ENCODE measurements at places on chromosomes 12 and 14.

DNA sequence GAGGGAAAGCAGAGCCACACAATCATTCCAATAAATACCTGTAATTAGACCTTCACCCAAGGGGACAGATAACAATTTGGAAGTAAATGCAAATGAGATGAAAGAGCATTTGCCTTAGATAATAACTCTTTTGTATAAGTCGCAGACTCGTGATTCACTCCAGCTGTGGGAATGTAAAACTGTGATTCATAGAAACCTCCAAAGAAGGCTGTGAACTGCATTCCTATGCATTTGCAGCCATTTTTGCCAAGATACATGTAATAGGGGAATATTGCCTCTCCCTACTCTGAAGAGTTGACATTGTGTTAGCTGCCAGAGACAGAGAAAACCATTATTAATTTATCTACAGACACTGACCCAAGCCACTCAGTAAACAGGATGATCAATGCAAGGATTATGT is 181.9 kb upstream of the ARHGAP5 start:
- no peak for DNase-seq

GRCh38 chr14:23645812-23646647 is 9.9 kb downstream of the DHRS2 start:
- DNase-seq = no peak

DNA sequence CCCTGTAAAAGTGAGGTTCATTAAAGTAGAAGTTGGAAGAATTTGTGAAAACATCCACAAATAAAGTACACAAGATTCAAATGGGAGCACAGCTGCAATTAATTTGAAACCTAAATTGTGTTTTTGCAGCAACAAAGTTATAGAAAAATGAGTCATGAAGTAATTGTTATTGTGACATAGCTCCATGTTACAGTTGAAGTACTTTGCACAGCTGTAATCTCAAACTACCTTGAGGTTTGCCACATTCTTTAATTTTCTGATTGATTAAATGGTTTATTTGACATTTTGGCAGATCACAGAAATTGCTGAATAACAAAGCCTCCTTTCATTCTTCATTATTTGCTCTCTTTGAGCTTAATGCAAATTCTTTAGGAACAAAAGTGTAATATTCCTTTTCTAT is 111.3 kb downstream of the RMST start:
- no peak for DNase-seq

- DNase-seq = no peak
Observed at GRCh38 chr12:106672314-106673025, 89.7 kb downstream of the RFX4 start.

DNA sequence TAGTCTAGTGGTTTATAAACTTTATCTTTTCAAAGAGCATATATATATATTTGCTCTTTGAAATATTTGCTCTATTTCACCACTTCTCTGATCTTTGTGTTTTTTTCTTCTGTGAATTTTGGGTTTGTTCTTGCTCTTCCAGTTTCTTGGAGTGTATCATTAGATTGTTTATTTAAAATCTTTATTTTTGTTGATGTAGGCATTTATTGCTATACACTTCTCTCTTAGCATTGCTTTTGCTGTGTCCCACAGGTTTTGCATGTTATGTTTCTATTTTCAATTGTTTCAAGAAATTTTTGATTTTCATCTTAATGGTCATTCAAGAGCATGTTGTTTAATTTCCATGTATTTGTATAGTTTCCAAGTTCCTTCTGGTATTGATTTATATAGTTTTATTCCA is 69.1 kb downstream of the BRMS1L start:
- DNase-seq = no peak

- no peak for DNase-seq
Observed at GRCh38 chr12:50192908-50193307, 25.7 kb upstream of the CERS5 start.

DNA sequence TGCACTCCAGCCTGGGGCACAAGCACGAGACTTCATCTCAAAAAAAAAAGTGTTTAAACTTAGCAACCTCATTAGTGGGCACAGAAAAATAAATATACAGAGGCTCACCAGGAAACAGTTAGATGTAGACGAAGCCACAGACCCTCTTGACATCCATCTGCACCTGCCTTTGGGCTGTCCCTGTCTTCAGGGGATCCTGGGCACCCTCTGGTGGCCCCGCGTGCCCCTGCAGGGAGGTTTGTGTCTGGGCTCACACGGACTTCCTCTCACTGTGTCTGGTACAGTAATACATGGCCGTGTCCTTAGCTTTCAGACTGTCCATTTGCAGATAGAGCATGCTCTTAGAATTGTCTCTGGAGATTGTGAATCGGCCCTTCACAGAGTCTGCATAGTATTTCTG is 916.5 kb downstream of the TMEM121 start:
- DNase-seq = no peak

GRCh38 chr14:78446807-78447206 is 276.6 kb downstream of the NRXN3 start:
- DNase-seq = no peak

- DNase-seq = no peak
Observed at GRCh38 chr12:66453844-66454243, 151.6 kb downstream of the HELB start.

DNA sequence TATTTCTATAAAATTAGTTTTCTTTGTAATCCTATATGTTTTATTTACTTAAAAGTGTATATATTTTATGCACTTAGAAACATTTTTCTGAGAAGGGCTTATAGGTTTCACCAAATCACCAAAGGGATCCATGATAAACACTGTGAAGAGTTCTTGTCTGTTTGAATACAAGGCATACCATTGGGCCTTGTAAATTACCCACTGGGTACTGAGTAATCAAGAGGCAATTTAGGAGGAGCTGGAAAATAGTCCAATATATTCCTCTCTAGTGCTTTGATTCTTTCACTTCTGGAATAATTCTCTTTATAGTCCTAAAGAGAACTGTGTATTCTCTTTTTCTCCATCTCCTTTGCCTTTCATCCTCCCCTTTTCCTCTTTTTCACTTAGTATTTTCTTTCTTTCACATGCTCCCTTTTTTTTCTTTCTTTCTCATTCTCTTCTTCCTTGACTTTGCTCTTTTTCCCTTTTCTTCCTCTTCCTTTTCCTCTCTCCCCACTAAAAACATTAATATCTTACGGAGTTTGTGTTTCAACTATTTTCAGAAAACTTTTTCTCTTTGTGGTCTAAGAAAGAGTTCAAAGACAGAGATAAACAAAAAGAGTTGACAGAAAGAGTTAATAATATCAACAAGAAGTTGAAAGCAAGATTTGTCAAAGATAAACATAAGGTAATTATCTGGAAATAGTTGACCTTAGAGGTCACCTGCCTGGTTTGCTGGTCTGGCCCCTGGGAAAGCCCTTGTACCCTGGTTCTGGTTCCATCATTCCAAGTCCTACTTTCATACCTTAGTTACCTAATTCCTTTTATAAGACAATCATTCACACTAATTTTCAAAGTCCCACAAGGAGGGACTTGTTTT is 435.3 kb downstream of the RAD51B start:
- no peak for DNase-seq

GRCh38 chr12:11497438-11497837 is 102.1 kb upstream of the PRB2 start:
- DNase-seq = no peak

- no peak for DNase-seq
Observed at GRCh38 chr12:12812174-12812573, 972 bp upstream of the DDX47 start.

- DNase-seq = no peak
Observed at GRCh38 chr12:122116707-122117535, 38.4 kb downstream of the MLXIP start.

GRCh38 chr14:71050227-71050823 is 143.1 kb downstream of the PCNX1 start:
- no peak for DNase-seq

DNA sequence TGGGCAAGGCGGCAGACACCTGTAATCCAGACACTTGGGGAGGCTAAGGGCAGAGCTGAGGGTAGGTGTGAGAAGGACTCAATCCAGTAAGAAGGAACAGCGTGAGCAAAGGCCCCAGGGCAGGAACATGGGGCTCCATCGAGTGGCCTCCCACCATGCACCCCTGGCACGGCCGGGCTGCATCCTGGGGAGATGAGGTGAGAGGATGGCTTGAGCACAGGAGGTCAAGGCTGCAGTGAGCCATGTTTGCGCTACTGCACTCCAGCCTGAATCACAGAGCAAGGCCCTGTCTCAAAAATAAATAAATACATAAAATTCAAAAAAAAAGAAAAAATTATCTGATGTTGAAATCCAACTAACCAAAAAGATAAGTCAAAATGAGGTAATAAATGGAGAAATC is 58.5 kb downstream of the ARL6IP4 start:
- no peak for DNase-seq

DNA sequence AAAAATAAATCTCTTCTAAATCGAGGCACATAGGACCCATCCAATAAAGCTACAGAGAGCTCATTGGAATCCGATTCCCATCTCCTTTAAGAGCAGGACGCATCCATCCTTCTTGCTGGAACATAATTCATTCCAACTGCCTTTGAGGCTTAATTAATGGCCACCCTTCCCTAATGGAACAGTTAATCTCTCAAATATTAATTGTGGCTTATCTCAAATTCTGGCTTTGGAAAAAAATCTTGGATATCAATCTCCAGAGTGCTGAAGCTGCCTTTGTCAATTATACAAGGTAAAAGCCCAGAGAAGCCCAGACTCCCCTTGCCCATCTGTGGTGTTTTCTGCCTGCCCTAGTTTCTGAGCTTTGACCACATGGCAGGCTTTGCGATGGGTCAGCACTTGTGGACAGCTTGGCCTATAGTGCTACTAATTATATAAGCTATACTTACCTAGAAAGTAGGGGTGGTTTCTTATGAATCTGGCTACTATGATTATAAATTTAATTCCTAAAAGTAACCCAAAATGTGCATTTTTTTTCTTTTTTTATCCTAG is 246.3 kb downstream of the NUAK1 start:
- DNase-seq = no peak

GRCh38 chr12:115230606-115231005 is 546.6 kb upstream of the TBX3 start:
- DNase-seq = no peak

DNA sequence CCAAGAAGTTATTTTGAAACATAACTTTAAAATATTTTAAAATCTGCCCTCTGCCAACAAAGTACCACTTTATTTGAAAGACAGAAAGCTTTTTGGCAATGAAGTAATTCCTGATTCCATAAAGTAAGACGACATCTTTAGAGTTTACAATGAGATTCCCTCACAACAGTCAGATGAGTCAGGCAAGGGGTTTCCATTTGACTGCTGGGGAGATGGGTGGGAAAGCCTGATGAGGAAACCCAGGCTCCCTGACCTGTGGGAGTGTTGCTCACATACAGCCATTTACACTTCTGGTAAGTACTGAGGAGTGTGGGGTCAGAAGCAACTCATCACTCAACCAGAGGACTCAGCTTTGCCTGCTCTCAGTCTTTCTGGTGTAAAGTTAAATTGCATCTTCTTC is 10.2 kb downstream of the KITLG start:
- no peak for DNase-seq

GRCh38 chr14:90850487-90850886 is 34.3 kb upstream of the TTC7B start:
- no peak for DNase-seq

DNA sequence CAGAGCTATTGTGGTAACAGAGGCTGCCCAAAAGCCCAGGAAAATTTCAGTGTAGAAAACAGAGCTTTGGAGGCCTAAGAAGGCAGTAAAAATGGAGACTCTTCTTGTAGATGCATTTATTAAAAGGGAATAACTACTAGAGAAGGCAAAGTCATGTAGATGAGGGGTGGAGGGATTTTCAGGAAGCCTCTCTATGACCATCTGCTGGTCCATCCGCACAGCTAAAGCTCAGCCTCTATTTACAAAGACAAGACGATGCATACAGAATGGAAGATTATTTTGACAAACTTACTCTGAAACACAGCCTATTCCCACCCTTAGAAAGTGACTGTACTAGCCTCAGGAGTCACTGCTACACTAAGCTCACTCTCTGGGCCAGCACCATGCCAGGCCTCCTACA is 71.4 kb downstream of the GLRX5 start:
- DNase-seq = no peak

- no peak for DNase-seq
Observed at GRCh38 chr12:102638777-102639176, 158.4 kb upstream of the IGF1 start.

DNA sequence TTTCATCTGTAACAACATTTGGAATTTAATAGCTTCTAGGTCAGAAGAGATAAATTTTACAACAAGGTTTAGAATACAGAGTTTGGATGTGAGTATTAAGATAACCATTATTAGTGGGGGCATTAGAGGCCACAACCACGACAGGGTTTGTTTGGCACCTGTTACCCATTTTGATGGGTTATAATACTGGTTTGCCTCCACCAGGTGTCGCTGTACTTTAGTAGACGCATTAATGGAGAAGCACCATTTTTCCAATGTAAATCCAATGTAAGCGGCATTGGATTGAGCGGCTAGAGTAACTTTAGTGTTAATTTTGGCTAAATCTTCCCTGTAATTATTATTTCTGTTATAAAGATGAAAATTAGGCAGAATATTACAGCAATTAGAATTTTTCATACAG is 136.2 kb downstream of the SLCO1B3 start:
- DNase-seq = no peak

DNA sequence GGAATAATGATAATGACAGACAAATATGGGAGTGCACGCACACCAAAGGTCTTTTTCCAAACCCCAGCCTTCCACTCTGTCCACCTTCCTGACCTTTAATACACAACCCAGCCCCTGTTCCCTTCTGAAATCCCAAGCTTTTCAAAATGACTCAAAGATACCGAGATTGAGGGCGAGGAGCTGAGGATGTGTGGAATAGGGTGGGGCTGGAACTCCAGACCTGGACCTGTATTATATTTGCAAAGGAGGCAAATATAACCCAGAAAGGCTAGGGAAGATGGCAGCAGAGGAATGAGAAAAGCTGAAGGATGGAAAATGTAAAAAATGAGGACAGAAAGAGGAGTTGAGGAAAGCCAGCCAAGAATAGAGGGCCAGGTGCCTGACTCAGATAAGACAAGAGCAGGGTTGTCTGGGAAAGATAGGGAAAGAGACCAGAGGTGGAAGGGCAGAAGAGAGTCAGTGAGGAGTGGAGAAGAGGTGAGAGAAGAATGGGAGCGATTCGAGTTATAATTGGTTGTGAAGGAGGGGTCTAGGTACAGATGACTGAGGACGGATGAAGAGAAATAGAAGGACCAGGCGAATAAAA is 1.0 kb upstream of the PTMS start:
- DNase-seq = no peak

- DNase-seq = no peak
Observed at GRCh38 chr14:104333646-104334423, 195.4 kb downstream of the KIF26A start.

GRCh38 chr12:114314403-114314802 is 91.5 kb downstream of the TBX5 start:
- no peak for DNase-seq

Data from GM12878 (cell line).